Endothelial cell of umbilical vein (primary cell): ENCODE measurements at places on chromosomes 2 and 18. TPM values are rescaled to one million over a fixed set of nuclear protein-coding genes. Genes with fewer than 3 reads are reported as not detected.

Gene EVX2
- total RNA-seq, result not detected in 2 replicates

Gene ABCG5
- total RNA-seq, result not detected in 2 replicates

Gene TEX44
- not detected in 2 replicates for total RNA-seq

Gene LRRTM1
- total RNA-seq, result not detected in 2 replicates

Gene SLC40A1
- 5.7 and 8.5 TPM in 2 replicates for total RNA-seq

Gene SLC19A3
- total RNA-seq, result not detected in 2 replicates

Gene IL1B
- total RNA-seq, result not detected in 2 replicates

Gene CREG2
- total RNA-seq, result 0.88 and 2.0 TPM in 2 replicates

Gene MFSD6
- 4.5 and 8.2 TPM in 2 replicates for total RNA-seq

Gene NT5DC4
- not detected in 2 replicates for total RNA-seq

Gene ZNF892
- 3.7 and 3.8 TPM in 2 replicates for total RNA-seq

GRCh38 chr18:79049506-79049905 lies 19.7 kb upstream of the ATP9B start:
- H3K27ac ChIP-seq, result no peak overlapping the region
- no peaks in the 10 kb centered on the region for H3K27me3 ChIP-seq
- no peak for DNase-seq
- no peaks in the 10 kb centered on the region for H3K36me3 ChIP-seq
- H3K4me1 ChIP-seq, result no peaks in the 10 kb centered on the region

GRCh38 chr2:222000326-222000725 lies 298.5 kb downstream of the PAX3 start:
- no peak overlapping the region for H3K4me3 ChIP-seq
- DNase-seq, result no peak
- no peak overlapping the region for H3K27ac ChIP-seq

DNA sequence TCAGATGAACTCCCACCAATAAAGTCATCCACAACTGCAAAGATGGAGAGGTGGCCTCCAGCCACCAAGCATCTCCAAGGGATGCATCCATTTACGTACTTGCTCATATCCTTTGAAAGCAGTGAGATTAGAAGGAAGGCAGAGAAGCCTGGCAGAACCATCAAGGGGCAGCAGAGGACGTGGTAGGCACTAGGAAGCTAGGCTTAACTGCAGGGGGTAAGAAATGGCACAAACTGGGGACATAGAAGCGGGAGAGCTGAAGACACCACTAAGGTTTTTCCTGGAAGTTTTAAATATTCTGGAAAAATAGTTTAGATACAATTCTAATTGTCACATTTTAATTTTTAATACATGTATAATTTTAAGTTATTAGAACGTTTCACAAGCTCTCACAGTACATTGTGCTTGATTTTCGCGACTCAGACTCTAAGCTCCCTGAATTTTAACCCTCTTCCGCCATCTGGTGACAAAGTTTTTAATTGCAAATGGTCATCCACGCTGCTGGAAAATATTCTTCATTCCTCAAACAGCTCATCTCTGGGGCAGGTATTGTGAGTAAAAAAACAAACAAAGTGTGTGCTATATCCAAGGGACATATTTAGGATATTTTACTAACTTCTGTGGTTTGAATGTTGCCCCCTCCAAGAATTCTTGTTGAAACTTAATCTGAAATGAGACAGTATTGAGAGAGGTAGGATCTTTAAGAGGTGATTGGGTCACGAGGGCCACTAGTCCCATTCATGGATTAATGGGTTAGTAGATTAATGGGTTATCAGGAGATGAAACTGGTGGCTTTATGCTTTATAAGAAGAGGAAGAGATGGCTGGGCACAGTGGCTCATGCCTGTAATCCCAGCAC lies 1.6 kb upstream of the PSTPIP2 start:
- peaks cover 9% of the 10 kb centered on the region for H3K4me1 ChIP-seq
- no peaks in the 10 kb centered on the region for H3K27me3 ChIP-seq
- peak; percentile 75 for DNase-seq
- no peaks in the 10 kb centered on the region for H3K36me3 ChIP-seq

- no peaks in the 10 kb centered on the region for H3K36me3 ChIP-seq
- no peaks in the 10 kb centered on the region for H3K27me3 ChIP-seq
- no peak overlapping the region for H3K27ac ChIP-seq
- no peaks in the 10 kb centered on the region for H3K4me1 ChIP-seq
Observed at GRCh38 chr2:10221443-10221842, 81.3 kb upstream of the HPCAL1 start.

DNA sequence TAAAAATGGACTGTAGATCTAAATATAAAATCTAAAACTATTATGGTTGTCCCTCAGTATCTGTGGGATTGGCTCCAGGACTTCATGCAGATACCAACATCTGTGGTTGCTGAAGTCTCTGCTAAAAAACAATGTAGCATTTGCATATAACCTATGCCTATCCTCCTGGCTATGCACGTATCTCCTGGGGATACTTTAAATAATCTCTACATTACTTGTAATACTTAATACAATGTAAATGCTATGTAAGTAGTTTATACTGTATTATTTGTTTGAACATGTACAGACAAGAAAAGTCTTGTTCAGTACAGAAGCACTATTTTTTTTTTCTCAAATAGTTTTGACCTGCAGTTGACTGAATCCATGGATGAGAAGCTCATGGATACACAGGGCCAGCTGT lies 134.9 kb downstream of the ZAP70 start:
- H3K4me3 ChIP-seq, result no peak overlapping the region
- no peaks in the 10 kb centered on the region for H3K27me3 ChIP-seq
- no peaks in the 10 kb centered on the region for H3K36me3 ChIP-seq
- DNase-seq, result no peak
- no peak overlapping the region for H3K27ac ChIP-seq

DNA sequence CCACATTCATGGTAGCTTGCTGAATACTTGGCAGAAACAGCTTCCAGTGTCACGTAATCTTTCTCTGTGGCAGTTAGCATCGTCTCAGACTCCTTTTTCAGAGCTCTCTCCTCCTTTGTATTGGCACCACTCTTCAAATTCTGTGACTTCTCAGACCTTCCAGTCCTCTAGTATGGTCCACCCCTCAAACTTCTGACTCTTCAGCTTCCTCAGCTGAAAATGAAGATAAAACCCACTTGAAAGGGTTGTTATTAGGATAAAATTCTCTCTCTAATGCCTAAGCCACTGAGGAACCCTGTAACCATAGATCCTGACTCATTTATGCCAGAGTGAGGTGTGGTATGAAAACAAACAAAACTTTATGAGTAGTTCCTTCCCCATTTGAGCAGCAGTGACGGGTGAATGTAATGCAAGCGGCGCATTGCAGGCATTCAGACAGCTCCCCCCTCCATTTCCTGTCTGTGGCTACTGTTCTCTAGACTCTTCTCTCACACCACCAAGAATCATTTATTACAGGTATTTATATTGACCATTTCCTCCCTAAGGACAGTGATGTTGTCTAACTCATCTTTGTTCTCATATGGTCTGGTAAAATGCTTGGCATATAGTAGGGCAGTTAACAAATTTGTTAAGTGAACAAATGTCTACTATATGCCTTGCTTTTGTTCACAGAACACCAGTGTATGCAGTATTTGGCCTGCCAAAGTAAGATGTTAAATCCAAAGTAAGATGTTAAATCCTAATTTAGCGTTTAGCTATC lies 35.3 kb downstream of the GALNT1 start:
- peak overlapping the region; percentile 98 for H3K27ac ChIP-seq
- peak; percentile 95 for DNase-seq
- no peak overlapping the region for H3K4me3 ChIP-seq
- peaks cover 83% of the 10 kb centered on the region for H3K4me1 ChIP-seq

GRCh38 chr2:36771671-36772070 lies 75.2 kb downstream of the VIT start:
- H3K36me3 ChIP-seq, result no peaks in the 10 kb centered on the region
- no peaks in the 10 kb centered on the region for H3K4me1 ChIP-seq
- H3K27ac ChIP-seq, result no peak overlapping the region
- H3K27me3 ChIP-seq, result peaks cover 5% of the 10 kb centered on the region
- no peak for DNase-seq

- no peaks in the 10 kb centered on the region for H3K4me1 ChIP-seq
- H3K27me3 ChIP-seq, result peaks cover 6% of the 10 kb centered on the region
- DNase-seq, result no peak
- H3K36me3 ChIP-seq, result no peaks in the 10 kb centered on the region
- no peak overlapping the region for H3K27ac ChIP-seq
Observed at GRCh38 chr2:120539937-120540718, 194.2 kb downstream of the INHBB start.

DNA sequence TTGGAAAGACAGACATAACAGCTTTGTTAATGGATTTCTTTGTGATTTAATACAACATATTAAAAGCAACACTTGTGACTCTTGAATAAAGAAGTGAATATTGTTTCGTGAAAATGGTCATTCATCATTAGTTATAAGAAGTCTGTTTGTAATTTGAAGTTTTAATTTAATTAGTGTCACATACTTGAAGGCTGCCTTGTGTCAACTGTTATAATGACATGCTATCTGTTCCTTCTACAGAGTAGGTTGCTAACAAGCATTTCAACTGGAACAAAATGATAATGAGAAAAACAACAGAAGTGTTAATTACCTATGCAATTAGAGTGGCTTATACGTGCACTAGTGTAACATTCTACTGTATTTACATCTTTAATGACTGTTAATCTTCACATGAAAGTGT lies 624.7 kb downstream of the LRP1B start:
- H3K4me1 ChIP-seq, result no peaks in the 10 kb centered on the region
- no peak overlapping the region for H3K27ac ChIP-seq
- no peak for DNase-seq
- no peak overlapping the region for H3K4me3 ChIP-seq

- DNase-seq, result no peak
- no peaks in the 10 kb centered on the region for H3K4me1 ChIP-seq
- no peaks in the 10 kb centered on the region for H3K36me3 ChIP-seq
- peaks cover 4% of the 10 kb centered on the region for H3K27me3 ChIP-seq
- no peak overlapping the region for H3K27ac ChIP-seq
Observed at GRCh38 chr18:12930908-12931307, 16.9 kb upstream of the SEH1L start.

DNA sequence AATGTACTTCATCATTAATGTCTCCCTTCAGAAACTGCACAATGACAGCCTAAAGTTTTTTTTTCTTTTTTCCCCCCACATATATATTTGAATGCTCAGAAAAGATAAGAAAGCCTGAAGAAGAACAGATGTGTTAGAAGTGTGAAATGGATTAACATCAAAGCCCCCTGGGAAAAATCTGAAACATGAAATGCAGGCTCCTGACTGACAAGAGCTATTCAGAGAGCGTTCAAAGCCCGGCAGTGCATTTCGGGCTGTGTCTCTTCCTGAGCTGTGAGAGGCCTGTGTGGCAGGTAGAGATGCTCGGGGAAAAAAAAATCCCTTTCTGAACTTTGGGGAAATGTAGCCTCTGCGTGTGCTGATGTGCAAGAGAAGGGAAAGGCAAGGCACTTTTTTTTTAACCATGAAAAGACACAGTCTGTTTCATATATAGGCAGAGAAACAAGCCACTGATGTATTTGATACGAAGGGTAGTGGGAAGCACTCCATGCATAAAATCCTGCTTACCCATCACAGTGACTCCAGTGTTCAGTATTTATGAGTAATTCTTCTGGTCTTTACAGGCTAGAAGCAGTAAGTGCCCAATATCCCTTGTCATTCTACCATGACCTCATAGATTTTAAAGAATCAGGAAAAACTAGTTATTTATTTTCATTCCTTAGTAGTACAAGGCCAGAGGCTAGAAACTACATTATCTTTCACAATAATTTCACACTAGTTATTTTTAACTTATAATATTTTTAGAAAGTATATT lies 1574.2 kb upstream of the PIK3C3 start:
- H3K4me1 ChIP-seq, result no peaks in the 10 kb centered on the region
- H3K27me3 ChIP-seq, result no peaks in the 10 kb centered on the region
- no peak overlapping the region for H3K4me3 ChIP-seq
- no peak for DNase-seq
- no peak overlapping the region for H3K27ac ChIP-seq
- H3K36me3 ChIP-seq, result no peaks in the 10 kb centered on the region

DNA sequence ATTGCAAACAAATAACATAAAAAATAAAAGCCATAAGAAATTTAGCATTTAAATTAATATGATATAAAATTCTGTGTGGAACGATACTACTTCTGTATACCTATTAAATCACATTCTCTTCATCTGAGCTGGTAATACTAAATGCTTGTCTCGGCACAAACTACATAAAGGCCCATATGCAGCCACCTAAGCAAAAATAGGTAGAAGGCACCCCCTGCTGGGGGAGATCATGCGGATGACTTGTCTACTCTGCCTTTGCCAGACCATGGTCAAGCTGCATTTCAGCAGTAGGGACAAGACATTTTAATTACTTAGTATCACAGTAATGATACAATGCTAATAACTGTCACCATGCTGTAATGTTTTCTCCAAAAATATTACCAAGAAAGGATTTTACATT lies 108.0 kb downstream of the CDH19 start:
- H3K27ac ChIP-seq, result no peak overlapping the region
- H3K4me3 ChIP-seq, result no peak overlapping the region
- H3K27me3 ChIP-seq, result peaks cover 2% of the 10 kb centered on the region
- H3K36me3 ChIP-seq, result no peaks in the 10 kb centered on the region

GRCh38 chr2:216739035-216739434 lies 43.7 kb upstream of the IGFBP5 start:
- no peak for DNase-seq
- no peak overlapping the region for H3K27ac ChIP-seq
- H3K36me3 ChIP-seq, result no peaks in the 10 kb centered on the region
- no peaks in the 10 kb centered on the region for H3K27me3 ChIP-seq
- no peaks in the 10 kb centered on the region for H3K4me1 ChIP-seq

GRCh38 chr18:70617020-70617763 lies 328.3 kb downstream of the SOCS6 start:
- H3K27me3 ChIP-seq, result no peaks in the 10 kb centered on the region
- H3K36me3 ChIP-seq, result no peaks in the 10 kb centered on the region
- no peaks in the 10 kb centered on the region for H3K4me1 ChIP-seq
- no peak for DNase-seq
- no peak overlapping the region for H3K27ac ChIP-seq
- H3K4me3 ChIP-seq, result no peak overlapping the region

DNA sequence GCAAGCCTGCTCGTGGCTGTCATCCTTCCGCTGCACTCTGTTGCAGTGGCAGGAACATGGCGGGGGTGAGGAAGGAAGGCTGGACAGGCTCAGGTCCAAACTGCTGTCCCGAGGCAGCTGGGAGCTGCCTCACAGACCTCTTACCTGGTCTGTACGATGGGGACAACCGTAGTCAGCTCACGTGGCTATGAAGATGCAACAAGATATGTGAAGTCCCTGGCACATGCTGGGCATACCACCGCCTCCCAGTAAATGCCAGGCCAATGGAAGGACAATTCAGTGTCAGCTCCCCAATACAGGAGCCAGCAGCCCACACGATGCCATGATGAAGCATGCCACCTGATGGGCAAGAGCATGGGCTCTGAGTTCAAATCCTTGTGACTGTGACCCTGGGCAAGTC lies 344.4 kb downstream of the CYRIA start:
- H3K4me3 ChIP-seq, result no peak overlapping the region
- H3K4me1 ChIP-seq, result no peaks in the 10 kb centered on the region

DNA sequence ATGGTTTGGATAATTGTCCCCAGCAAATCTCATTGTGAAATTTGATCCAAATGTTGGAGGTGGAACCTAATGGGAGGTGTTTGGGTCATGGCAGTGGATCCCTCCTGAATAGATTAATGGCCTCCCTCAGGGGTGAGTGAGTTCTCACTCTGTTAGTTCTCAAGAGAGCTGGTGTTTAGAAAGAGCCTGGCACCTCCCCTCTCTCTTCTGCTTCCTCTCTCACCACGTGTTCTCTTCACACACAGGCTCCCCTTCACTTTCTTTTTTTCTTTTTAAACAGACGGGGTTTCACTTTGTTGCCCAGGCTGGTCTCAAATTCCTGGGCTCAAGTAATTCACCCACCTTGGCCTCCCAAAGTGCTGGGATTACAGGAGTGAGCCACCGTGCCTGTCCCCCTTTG lies 111.6 kb upstream of the LTBP1 start:
- no peak overlapping the region for H3K4me3 ChIP-seq
- DNase-seq, result no peak
- no peaks in the 10 kb centered on the region for H3K27me3 ChIP-seq
- no peak overlapping the region for H3K27ac ChIP-seq
- H3K36me3 ChIP-seq, result no peaks in the 10 kb centered on the region

GRCh38 chr2:188322569-188323551 lies 31.2 kb downstream of the GULP1 start:
- no peak overlapping the region for H3K4me3 ChIP-seq
- H3K27ac ChIP-seq, result peak overlapping the region; percentile 50
